ENCODE measurements at places on chromosomes 4 and X. TPM values are rescaled to one million over a fixed set of nuclear protein-coding genes. Genes with fewer than 3 reads are reported as not detected.

Gene MGAT4D
- total RNA-seq = not detected

Gene SSX4
- total RNA-seq = not detected

Gene RPL10
- total RNA-seq = 2,181 TPM

- no peak for DNase-seq
Observed at GRCh38 chrX:39875834-39876628, 221.7 kb downstream of the BCOR start.

DNA sequence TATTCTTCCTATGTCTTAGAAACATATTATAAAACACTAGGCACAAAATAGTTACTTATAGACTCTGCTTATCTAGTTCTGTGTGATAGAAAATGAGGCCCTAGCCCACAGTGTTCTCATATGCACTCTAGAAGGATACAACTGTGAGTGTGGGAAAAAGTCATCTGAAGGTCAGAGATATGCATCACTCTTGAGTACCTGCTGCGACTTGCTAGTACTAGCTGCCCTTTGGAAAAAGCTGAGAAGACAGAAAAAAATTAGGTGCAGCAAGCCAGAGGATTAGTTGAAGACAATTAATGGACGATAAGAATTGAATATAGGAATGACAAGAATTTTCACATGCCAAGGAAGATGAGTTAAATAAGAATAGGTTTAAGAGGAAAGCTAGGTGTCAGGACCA is 61.3 kb downstream of the MTHFD2L start:
- DNase-seq = no peak

DNA sequence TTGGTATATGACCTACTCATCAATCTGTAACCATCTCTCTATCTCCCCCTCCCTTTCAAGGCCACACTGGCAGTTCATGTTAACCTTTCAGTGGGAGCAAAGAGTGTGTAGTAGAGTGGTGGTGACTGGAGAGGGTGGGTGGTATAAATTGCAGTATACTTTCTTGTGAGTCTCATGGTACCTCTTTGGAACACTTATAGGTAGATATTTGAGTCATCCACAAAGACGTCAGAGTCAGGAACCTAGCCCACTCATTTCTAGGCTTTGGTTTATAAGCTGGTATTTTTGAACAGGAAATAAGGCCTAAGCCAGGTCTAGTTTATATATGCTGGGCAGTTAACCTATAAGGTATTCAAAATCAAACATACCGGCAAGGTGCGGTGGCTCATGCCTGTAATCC is 36.3 kb downstream of the RLIM start:
- DNase-seq = no peak

GRCh38 chrX:40644176-40644575 is 3.2 kb downstream of the CXorf38 start:
- no peak for DNase-seq
